NCI-H2107 (cell line): ENCODE measurements at places on chromosomes 4 and X.

GRCh38 chrX:120144178-120144844 lies 14.1 kb upstream of the RHOXF2 start:
- DNase-seq, result no peak

DNA sequence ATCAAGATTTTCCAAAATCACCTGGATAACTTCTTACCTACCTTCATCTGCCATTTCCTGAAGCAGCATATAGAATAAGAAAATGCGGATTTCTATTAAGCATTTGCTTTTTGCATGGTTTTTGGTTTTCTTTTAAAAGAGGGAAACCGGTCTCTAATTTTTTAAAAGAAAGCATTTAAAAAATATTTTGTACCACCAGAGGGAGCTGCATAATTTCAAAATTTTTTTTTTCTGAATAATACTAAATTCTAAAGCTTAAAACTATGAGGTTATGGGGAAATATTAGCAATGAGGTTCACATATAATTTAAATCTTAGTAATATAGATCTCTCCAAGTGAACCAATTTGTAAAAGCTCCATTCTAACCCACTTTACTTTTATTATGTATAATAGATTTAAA lies 137.7 kb upstream of the TENT5D start:
- DNase-seq, result no peak

- no peak for DNase-seq
Measured at GRCh38 chr4:169899295-169899694, 126.9 kb downstream of the MFAP3L start.

DNA sequence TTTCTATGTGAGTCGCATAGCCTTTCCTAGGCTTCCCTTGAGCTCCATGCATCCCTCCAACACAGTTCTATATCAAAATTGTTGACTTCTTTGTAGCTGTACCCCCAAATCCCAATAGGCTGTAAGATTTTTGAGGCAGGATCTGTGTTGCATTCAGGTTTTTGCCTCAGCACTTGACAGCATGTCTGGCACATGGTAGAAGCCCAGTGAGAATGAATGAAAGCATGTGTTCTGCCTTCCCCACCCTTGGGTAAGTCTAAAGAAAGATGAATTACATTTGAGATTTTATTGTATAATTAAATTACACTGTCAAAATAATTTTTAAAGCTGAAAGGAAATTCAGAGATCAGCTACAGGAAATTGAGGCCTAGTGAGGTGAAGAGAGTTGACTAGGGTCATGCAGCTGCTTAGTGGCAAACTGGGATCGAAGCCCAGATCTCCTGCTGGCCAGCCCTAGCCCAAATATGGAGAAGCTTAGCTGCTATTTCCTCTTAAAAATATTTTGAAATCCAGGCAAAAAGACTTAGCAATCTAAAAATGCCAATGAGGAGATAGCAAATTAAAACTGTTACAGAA lies 122.5 kb downstream of the SPATA18 start:
- DNase-seq, result no peak

DNA sequence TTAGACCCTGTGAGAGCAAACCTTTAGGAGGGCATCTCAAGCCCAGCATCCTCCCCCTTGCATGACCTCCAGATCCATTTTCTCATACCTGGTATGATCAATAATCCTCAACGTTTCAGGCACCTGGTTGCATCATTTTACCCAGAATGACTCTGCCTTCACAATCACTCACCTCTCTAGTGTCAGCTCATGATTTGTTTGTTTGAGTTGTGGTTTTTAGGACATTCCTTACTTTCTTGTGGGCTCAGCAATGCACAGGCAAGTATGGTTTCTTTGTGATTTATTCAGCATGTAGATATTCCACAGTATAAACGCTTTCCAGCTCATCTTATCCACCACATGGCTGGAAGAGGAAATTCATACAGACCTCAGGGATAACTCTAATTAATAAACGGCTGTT lies 93.6 kb upstream of the CPEB2 start:
- DNase-seq, result no peak

DNA sequence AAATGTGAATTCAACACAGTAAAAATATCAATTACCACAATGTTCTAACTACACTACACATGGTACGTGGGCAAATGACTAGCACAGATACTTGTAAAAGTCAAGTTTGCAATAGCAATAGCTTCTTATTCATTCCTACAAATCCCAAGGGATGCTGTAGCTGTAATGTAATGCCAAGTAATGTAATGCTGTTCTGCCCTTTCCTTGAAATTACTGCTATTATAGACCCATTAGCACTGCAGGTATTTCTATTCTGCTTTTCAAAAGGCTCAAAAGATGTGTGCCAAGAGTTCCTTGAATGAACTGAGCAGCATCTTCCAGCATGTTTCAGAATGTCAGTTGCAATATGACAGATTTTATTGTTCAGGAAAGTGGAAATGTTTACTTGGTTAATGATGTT lies 129.9 kb upstream of the BANK1 start:
- DNase-seq, result no peak

DNA sequence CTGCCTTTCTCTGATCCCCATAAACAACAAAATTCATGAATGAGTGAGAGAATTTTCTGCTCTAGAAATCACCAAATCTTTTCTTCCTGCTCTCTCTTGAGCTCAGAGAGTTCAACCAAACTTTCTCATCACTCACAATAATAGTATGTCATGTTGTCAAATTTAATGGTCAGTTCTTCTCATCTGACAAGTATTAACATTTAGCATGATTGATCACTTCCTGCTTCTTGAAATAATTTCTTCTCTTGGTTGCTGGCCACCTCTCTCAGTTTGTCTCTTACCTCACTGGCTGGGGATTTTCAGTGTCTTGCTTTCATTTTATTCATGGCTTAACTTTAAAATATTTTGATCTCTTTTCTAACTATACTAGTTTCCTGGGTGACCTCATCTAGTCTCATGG lies 25.5 kb upstream of the FGF5 start:
- no peak for DNase-seq

GRCh38 chrX:40343319-40343718 lies 237.5 kb upstream of the ATP6AP2 start:
- DNase-seq, result no peak

GRCh38 chr4:3871181-3871852 lies 105.1 kb downstream of the ADRA2C start:
- no peak for DNase-seq

GRCh38 chr4:86977621-86978184 lies 42.9 kb downstream of the AFF1 start:
- DNase-seq, result no peak

- no peak for DNase-seq
Measured at GRCh38 chrX:79161655-79162054, 17.2 kb downstream of the GPR174 start.

DNA sequence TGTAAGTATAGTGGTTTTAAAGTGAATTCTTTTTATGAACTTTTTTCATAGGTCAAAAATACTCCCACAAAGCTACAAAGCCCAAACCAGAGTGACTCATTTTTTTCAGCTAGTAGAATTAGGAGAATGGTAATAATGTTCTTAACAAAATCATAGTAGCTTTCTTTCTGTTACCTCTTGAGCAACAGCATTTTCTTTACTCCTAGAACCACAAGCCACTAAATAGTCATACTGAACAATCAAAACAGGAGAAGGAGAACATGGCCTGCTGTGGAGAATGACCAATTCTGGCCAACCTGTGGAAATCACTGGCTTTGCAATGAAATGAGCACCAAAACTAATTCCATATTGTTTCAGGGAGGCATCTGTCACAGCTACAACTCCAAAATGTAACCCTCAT lies 112.9 kb downstream of the AMMECR1 start:
- DNase-seq, result no peak

GRCh38 chrX:140765043-140765784 lies 55.7 kb downstream of the LINC00632 start:
- no peak for DNase-seq

DNA sequence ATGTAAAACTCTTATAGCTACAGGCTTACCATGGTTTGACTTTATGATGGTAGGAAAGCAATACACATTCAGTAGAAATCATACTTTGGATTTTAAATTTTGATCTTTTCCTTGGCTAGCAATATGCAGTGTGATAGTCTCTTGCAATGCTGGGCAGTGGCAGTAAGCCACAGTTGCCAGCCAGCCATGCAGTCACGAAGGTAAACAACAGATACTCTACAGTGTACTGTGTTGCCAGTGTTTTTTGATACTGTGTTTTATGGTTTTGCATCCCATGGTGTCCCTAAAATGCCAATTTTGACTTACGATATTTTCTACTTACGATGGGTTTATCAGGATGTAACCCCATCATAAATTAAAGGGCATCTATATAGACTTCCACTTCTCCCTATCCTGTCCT lies 24.8 kb upstream of the KLF3 start:
- no peak for DNase-seq

DNA sequence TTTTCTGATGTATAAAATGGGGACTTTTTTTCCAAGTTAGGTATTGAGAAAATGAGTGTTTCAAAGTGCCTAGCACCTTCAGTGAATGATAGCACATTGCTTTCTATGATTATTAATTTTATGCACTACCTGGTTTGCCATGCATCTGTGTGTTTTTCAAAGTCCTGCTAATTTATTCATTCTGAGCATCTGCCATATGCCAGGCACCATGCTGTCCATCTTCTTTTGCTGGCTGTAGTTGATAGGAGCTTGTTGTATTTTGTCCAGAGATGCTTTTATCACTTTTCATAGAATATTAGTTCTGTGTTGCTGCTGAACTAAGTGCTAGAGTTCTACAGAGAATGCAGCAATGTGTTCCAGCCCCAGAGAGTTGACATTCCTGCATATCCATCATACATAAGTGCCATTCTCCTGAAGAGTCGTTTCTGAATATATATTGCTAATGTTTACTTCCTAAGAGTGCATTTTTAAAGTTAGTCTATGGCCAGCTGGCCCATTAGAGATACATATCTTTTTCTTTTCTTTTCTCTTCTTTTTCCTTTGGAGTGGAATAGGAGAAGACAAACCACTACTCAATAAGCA lies 49.0 kb upstream of the CLNK start:
- DNase-seq, result no peak

DNA sequence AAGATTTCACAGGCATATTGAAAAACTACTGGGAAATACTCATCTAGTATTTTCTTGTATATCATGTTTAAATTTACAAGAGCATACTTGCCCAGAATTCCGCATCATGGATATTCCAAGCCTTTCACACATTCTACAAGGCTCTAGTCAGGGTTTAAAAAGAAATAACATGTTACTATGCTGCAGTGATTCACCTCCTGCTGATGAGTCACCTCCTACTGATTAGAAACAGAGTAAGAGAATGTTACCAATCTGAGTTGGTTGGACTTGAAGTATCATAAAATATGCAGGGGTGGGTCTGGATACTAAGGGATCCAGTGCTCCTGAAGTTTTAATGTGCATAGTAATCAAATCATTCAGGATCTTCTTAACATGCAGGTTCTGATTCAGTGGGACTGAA lies 192.0 kb upstream of the ANK2 start:
- DNase-seq, result no peak

DNA sequence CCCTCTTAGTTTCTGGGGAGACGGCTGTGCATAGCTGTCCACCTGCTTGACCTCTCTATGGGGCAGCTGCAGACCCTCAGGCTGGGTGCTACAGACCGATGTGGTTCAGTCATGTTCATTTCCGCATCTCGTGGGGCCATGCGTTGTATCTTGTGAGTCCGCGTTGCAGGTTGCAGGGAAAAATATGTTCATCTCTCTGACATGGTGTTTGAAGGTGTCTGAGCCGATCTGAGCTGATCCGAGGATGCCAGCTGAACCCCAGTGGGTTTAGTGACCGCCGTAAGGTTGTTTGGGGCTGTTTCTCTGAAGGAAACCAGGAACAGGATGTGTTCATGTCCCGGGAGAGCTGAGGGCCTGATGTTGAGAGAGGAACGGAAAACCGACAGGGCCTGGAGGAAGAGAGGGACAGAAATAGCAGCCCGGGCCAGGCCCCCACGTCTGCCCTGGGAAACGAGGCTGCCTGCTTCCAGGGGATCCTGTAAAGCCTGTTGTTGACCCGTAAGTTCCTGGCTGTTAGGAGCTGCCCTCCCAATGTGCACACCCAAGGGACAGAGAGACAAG lies 9.8 kb upstream of the P2RY8 start:
- no peak for DNase-seq

DNA sequence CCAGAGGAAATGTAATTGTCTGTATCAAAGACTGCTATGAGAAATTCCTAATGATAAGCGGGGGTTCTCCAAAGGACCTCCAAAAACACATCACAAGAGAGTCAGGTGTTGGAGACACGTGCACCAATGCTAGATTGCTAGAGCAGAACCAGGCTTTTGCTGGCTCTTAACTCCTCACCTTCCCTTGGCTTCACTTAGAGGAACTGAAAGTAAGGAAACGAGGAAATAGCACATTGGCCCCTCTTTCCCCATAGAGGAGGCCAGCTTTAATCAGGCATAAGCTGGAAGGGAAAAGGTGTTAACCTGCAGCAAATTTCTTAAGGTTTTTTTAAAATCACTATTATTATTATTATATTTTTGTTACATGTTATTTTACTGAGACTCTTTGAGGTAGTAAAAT lies 13.6 kb downstream of the OTC start:
- DNase-seq, result no peak

DNA sequence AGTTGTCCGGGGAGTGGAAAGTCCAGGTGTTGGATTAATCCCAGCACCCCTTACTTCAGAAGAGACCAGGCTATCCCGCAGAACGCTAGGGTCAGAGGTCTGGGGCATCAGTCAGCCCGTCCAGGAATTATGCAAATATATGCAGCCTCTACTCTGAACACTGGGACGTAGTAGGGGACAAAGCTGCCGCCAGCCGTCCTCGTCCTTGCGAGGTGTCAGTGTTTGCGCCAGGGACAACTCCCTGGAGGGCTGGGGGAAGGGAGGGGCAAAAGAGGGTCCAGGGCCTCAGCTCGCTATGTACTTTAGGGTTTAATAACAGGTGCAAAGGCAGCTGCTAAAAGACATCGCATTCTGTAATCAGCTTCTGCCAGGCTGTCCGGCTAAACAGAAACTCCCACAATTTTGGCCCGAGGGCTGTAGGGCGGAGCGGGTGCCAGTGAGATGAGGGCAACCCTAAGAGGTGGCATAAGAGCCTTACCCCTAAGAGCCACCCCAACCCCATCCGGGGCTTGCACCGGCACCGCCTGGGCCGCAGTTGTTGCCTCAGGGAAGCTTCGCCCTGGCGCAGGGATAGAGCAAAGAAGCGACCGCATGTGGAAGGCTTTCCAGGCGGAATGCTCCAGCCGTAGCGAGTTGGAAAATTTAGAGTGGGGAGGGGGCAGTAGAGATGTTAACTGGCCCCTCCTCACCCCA lies 8.4 kb downstream of the HAND2 start:
- no peak for DNase-seq

GRCh38 chr4:77905651-77906263 lies 43.1 kb downstream of the MRPL1 start:
- no peak for DNase-seq

- no peak for DNase-seq
Measured at GRCh38 chrX:142483965-142484364, 278.9 kb upstream of the MAGEC2 start.

GRCh38 chr4:23060776-23061175 lies 368.0 kb downstream of the GBA3 start:
- DNase-seq, result no peak
